Glomerular endothelial cell (primary cell): ENCODE measurements at places on chromosomes 5 and 9.
A peak's percentile ranks its signal among the peaks of the same experiment; 100 is the strongest.

DNA sequence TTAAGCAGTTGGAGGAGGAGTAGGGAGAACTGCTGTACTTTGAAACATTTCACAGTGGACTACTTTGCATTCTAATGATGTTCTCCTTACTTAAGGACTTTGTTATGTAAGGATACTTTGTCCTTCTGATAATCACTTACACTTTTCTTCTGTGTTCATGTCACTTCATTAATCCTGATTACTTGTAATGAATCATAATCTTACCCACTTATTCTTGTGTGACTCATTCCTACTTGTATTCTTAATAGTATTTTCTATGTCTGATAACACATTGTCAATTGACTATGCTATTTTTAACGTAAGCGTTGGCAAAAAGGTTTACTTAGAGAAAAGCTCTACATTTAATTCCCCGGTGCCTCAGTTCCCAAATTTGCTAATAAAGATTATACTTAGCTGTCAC lies 63.8 kb downstream of the GHR start:
- DNase-seq: no peak

DNA sequence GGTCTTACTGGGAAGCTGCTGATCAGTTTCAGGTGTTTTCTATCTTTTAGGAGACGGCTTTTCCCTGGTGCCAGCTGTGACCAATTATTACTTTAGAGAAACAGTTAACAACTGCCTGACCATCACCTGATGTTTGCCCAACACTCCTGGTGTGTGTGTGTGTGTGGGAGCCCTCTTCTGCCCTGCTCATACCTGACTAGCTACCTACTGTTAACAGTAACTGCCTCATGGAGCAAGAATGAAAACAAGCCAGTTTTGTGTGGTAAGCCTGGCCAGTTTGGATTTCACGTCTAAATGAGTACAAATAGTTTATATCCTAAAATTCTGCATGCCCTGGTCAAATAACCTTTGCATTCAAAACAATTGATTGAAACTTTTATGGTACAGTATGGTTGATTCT lies 46.1 kb upstream of the RIOK2 start:
- no peak for DNase-seq

- no peak for DNase-seq
Measured at GRCh38 chr5:87885758-87886157, 382.9 kb downstream of the TMEM161B start.

- no peak for DNase-seq
Measured at GRCh38 chr9:135565636-135566035, 4.1 kb downstream of the PAEP start.

DNA sequence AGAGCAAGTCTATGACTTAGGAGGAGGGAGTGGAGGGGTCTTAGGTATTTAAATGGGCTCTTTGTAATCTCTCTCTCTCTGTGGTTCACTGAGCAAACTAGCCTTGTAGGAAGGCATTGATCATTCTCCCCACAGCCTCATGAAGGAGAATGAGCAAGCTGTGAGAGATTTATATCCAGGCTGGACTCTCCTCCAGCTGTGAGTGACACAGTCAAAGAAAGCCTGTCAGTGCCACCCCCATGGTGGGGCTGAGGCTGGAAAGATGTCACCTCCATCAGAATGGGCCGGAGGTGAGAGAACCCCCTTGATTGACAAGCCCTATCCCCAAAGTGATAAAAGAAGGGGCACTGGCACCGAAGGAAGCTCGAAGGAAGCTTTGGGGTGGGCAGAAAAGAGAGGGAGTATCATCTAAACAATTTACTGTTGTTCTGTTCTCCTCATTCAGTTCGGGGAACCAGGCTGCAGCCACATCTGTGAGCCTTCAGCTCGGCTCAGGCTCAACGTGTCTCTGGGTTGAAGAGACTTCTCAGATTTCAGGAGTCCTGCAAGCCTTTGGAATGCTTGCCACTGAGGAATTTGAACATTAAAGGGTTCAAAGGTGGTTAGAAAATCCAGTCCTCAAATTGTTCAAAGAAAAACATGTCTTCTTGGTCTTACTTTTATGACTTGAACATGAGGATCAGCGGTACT lies 538.2 kb upstream of the ZNF462 start:
- DNase-seq: no peak

GRCh38 chr5:68240202-68240601 lies 24.6 kb downstream of the PIK3R1 start:
- DNase-seq: no peak

GRCh38 chr5:178672630-178673029 lies 45.8 kb upstream of the CLK4 start:
- DNase-seq: no peak

DNA sequence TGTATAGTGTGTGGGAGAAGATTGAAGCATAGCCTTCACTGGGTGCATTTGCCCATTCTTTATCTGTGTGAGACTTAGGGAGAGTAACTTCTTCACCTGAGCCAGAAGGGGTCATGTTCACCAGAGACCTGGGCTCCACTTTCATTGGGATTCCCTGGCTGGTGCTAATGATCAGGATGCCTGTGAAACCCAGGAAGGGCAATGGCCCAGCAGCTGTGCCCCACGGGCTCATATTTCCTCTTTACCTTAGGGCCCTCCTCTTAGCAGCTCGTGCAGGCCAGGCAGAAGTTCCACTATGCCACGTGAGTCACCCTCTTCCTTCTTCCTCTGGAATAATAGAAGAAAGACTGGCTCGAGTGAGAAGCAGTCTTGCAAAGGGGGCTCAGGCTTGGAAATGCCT lies 5.0 kb downstream of the PPARGC1B start:
- DNase-seq: peak; percentile 10

DNA sequence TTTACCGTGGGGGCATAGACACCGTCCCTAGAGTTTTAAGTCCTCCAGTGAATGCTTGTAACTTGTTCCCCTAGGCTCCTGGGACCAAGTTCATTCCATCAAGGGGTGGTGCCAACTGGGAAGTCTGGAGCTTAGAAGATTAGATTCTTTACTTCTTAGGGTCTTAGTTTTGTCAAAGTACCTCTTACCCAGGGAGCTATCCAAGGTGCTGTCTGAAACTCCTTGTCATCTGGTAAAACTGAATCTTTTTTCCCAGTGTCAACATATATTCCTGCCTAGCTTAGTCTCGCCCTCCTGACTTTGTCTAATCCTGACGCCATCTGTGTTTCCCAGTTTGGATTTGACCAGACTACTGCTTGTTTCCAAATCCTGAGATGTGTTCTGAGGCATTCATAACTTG lies 41.6 kb downstream of the MAMDC2 start:
- no peak for DNase-seq
